Activated CD4-positive, alpha-beta T cell treated with anti-CD3 and anti-CD28 coated beads, Interleukin-2, amount 10 ng/mL, durations not matched to agents 7 days and 5 days (primary cell): ENCODE measurements at places on chromosomes 7 and 10. TPM values are rescaled to one million over a fixed set of nuclear protein-coding genes. Genes with fewer than 3 reads are reported as not detected.

DNA sequence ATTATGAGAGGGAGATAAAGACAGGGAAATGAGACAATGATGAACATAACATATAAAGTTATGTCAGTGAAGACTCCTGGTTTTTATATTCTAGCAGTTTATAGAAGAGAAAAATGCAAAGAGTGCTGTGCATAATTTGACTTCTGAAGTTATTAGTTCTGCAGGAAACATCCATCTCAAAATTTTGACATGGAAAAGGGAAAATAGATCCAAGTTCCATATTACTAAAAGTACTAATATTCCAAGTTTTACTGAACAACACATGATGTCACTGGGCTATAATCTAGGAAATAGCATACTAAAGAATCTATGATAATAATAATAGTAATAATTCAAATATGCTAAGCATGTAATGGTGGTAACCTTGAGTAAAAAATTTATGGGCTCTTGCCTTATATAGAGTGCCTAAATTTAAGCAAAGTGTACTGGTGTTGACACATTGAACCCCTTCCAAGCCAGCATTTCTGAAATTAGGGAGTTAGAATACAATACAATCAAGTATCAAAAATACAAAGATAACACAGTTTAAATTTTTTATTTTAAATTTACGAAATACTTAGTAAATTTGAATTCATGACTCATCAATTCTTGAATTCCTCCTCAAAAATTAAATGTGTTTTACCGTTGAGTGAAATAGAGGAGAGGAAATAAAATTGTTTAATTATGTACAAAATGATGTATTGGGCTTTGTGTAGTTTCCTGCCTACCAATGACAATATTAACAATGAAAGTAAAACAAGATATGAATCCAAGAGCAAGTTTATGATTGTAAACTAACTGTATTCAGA, 102.8 kb upstream of the KCND2 start:
- no peak for DNase-seq

DNA sequence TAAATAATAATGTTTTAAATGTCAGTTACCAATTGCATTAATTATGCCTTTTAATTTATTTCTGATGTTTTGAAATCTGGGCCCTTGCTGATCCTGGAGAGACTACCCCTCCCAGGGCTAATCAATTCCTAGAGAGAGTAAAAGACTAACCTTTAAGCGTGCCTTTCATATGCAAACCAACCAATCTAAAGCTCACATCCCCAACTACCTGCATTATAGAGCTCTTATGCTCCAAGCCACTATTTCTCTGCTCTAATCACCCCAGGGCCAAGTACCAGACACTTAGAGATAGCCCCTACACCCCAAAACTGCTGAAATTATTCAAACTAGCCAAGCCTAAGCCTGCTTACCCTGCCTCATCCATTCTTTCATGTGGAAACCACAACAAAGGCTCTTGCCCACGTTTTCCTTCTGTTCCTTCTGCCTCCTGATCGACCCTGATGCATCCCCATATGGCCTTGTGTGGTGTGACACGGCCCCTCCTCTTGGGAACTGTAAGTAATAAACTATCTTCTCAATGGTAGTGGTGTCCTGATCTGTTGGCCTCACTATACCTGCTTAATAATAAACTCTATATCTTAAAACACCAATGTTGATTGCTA, 97.7 kb downstream of the HIBADH start:
- DNase-seq: no peak

GRCh38 chr7:19561121-19561805, 147.6 kb downstream of the POLR1F start:
- no peak for DNase-seq

DNA sequence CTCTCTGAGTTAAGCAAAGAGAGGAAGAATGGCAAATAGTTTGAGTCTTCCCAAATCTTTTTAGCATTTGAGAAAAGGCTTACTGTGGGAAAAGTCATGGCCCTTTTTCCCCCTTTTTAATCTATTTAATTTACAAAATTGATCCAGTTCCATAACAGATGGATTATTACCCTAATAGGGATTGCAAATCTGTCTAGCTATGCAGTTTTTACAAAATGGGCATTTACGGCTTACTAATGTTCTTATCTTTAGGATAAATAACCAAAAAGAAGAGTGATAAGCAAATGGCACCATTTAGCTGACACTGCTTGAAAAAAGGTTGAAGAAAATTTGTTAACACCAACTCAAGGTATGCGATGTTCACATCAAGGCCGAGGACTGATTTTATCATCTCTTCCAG, 169.7 kb downstream of the SKAP2 start:
- no peak for DNase-seq

- DNase-seq: no peak
Observed at GRCh38 chr7:138226001-138226476, 149.8 kb downstream of the AKR1D1 start.

DNA sequence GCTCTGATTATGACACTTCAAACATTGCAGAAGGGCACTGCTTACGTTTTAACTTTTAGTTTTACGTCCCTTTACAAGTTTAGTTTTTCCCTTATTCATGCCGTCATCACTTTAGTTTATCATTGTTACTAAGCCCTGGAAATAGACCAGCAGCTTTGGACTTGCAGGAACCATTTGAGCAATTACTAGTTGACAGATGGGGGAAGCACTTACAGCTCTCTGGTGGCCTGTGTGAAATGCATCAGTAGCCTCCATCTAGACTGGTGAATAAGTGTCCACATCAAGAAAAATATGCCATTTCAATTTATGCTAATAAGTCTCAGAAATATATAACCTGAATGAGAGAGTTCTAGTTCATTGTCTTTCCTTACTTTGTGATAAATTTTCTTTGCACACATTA, 194.9 kb upstream of the GRM3 start:
- DNase-seq: no peak

Gene OR2A12
- total RNA-seq: not detected

Gene AGAP4
- total RNA-seq: 32.3 TPM

Gene AGAP5
- total RNA-seq: 8.9 TPM
